ENCODE measurements at places on chromosomes 6 and 20. TPM values are rescaled to one million over a fixed set of nuclear protein-coding genes. Genes with fewer than 3 reads are reported as not detected.

GRCh38 chr6:80142586-80142985 lies 36.1 kb downstream of the BCKDHB start:
- DNase-seq: no peak

DNA sequence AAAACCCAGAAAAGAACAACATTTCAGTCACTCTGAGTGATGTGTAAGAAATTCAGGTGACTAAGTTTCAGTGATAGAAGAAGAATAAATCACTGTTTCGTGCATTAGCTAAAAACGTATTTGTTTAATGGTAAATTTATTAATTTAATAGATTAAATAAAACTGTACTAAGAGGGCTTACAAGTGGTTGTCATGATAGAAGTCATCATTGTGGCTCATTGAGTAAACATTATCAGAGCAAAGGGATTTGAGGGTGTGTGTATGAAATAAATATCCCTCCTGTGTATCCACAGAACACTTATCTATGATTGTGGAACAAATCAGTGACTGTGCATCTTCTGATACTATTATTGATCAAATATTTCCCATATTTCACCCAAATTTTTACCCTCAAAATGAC lies 40.1 kb downstream of the THEMIS start:
- no peak for DNase-seq

GRCh38 chr6:101490857-101491256 lies 97.3 kb downstream of the GRIK2 start:
- no peak for DNase-seq

GRCh38 chr6:25699649-25700048 lies 47.6 kb downstream of the SCGN start:
- DNase-seq: no peak

GRCh38 chr6:35030099-35030498 lies 111.0 kb downstream of the TCP11 start:
- DNase-seq: no peak

DNA sequence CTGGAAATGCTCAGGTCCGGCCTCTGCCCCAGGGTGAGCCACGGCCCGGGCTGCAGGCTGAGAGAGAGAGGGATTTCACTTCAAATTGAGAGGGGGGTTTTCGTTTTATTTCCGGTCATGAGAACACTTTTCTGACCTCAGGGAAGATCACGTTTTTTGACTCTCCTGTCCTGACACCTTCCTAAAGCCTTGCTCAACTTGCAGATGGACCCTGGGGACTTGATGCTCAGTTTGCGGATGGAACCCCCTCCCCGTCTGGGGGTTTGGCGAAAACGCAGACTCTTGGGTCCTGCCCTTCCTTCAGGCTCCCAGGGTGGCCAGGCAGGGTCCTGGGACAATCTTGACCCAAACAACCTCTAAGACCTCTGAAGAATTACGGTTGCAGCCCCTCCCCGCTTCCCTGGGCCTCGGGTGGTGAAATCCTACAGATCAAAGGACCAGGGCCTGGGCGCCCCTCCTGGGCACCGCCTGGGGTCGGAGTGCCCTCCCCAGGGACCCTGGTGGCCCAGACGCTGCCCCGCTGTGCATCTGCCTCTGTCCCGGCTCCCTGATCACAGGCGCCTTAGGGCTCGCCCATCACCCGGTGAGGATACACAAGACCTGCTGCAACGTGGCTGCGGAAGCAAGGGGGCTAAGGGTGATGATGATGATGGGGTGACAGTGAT lies 148.2 kb downstream of the ERMARD start:
- DNase-seq: no peak

Gene RNF217
- total RNA-seq: 8.0 TPM

Gene PKIB
- total RNA-seq: 0.72 TPM

DNA sequence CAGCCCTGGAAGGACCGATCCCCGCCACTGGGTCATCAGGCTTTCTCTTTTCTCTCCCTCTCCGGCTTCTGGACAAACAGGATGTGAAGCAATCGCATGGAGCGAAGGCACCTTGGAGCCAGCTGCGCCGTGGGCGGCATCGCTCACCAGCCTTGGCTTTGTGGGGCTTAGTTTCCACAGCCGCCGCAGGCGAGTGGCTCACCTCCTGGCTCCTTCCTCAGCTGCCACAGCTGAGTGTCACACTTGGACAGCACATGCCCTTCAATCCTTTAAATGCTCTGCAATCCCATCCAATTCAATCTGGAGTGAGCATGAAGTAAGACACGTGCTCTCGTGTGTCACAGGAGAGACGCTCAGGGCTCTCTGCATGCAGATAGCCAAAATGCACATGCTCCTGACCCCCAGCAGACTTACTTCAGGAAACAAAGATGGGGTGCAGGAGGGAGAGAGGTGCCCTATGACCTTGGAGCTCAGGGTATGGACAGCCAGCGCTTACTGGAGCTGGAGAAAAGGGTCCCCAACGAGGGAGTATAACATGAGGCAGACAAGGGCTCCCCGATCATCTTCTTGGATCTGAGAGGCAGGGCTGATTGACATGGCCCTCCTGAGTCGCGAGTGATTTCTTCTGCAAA lies 70.9 kb downstream of the BMP7 start:
- DNase-seq: peak; percentile 100

GRCh38 chr20:39268981-39269461 lies 306.9 kb downstream of the DHX35 start:
- DNase-seq: peak; percentile 45

- peak; percentile 89 for DNase-seq
Measured at GRCh38 chr6:149896491-149896890, 1.4 kb downstream of the RAET1E start.

- no peak for DNase-seq
Measured at GRCh38 chr6:63121166-63121565, 90.1 kb upstream of the FKBP1C start.

Gene MAP3K5
- total RNA-seq: 6.2 TPM

Gene CHRNA4
- total RNA-seq: not detected

Gene CD93
- total RNA-seq: under 0.01 TPM

Gene SLC18B1
- total RNA-seq: 14.9 TPM

- DNase-seq: peak; percentile 53
Measured at GRCh38 chr6:163419413-163420288, 5.1 kb downstream of the QKI start.

Gene TP53TG5
- total RNA-seq: not detected

Gene SEMG1
- total RNA-seq: not detected

- DNase-seq: peak; percentile 97
Measured at GRCh38 chr6:149031859-149032598, 285.2 kb downstream of the UST start.

GRCh38 chr20:52294106-52294628 lies 102.6 kb upstream of the ZFP64 start:
- no peak for DNase-seq
